NCI-H1417 treated with DMSO at 0.1 percent for 48 hours (cell line): ENCODE measurements at places on chromosomes 2 and 18.

DNA sequence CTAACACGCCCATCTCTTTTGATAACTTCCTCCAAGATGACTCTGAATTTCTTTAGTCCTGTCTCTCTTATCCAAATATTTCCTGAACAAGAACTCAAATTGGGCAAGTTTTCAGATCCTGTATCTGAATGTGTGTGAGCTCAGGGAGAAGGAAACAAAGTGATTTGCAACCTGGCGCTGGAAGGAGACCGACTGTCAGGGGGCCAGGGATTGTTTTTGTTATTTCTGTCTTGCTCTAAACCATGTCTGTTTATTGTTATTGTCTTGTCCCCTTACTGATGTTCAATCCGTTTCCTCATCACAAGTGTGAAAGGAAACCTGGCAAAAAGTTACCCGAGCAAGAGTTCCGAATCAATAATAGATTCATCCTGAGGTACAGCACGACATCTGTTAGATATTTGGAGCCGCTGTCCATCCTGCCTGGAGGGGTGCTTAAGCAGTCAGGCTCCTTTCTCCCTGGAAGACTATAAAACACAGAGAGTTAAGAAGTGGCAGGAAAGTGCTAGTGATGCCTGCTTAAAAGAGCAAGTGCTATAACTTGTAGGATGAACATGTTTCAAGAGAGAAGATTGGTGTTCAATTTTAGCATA lies 132.5 kb upstream of the OSR1 start:
- no peak for DNase-seq

GRCh38 chr2:55952415-55952814 lies 28.8 kb upstream of the EFEMP1 start:
- no peak for DNase-seq

DNA sequence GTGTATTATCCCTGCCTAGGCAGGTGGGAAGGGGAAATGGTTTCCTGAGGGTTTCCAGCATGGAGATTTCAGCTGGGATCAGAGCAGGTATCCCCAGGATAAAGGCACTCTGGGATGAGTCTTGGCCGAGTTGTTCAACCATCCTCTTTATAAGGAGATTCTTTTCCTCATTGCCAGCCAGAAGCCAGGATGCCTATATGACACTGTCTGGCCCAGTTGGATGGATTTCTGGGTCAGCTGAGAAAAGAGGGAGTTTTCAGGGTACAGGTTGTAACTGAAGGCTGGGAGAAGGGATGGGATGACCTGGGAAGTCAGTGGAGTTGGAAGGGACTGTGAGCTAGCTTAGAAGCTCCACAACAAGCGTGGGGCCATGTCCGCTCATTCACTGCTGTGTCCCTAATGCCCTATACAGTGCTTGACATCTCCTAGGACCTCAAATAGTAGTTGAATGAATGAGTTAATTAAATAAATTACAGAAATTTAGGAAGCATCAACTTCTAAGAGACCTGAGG lies 8.3 kb downstream of the RHOB start:
- DNase-seq, result no peak

- no peak for DNase-seq
Observed at GRCh38 chr2:18662689-18663088, 73.3 kb upstream of the NT5C1B start.

DNA sequence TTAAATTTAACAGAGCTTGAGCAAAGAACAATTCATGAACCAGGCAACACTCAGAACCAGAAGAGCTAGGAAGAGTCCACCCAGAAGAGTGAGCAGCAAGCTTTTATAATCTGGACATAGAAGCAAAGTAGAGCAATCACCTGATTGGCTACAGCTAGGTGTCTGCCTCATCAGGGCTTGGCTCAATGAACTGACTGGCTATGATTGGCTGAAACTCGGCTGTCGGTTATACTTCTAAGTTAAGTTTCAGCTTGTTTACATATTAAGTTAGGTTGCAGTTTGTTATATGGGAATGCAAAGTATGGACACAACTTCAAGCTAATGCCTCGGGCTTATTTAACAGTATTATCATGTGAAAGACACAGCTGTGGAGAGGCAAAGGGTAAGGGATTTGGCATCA lies 63.2 kb upstream of the NABP1 start:
- DNase-seq, result no peak

DNA sequence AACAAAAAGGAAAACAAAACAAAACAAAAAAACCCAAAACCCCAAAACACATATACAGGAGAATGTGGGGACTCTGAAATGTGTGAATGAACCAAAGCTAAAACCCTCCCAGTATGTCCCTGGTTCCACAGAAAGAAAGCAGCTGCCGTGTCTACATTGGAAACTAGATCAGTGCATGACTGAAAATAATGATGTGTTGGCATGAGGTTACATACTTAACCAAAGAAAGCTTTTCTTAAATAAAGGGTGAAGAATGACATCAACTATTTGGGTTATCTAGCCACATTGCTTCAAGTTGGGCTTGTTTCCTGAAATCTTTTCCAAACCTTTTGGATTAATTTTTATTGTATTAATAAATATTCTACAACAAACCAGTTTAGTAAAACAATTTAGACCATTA lies 91.9 kb upstream of the FN1 start:
- no peak for DNase-seq

DNA sequence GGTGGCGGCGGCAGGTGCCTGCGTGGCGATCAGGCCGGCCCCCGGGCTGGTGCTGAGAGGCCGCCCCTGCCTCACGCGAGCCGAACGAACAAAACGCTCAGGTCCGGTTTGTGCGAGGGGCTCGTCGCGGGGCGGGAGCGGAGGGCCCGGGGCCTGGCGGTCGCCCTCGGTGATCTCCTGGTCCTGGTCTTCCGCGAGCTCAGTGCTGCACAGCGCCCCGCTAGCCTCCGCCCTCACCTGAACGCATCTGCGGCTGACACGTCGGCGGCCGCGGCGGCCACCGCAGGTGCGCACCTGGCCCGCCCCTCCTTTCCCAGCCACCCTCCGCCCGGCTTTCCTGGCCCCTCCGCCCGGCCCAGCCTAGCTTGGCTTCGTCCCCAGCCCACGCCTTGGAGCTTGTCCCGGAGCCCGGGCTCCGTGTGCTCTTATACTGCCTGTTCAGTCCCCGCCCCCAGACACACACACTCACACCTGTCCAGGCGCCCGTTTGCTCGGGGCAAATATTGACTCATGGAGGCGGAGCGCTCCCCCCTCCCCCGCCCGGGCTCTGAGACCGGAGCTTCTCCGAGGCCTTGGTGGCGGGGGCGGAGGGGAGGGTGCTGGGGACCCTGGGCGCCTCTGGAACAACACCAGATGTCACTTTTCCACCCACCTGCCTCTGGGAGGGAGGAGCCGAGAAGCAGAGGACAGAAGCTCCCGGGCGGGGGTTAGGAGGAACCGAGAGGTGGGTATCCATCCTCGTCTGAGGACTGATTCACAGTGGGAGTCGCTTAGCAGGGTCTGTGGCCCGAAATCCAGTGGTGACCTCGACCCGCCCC lies 8.6 kb upstream of the CRYBA2 start:
- DNase-seq, result peak; percentile 92

- no peak for DNase-seq
Observed at GRCh38 chr18:39450958-39451357, 1885.4 kb upstream of the CELF4 start.

GRCh38 chr2:61926531-61927477 lies 21.3 kb downstream of the COMMD1 start:
- DNase-seq, result no peak

DNA sequence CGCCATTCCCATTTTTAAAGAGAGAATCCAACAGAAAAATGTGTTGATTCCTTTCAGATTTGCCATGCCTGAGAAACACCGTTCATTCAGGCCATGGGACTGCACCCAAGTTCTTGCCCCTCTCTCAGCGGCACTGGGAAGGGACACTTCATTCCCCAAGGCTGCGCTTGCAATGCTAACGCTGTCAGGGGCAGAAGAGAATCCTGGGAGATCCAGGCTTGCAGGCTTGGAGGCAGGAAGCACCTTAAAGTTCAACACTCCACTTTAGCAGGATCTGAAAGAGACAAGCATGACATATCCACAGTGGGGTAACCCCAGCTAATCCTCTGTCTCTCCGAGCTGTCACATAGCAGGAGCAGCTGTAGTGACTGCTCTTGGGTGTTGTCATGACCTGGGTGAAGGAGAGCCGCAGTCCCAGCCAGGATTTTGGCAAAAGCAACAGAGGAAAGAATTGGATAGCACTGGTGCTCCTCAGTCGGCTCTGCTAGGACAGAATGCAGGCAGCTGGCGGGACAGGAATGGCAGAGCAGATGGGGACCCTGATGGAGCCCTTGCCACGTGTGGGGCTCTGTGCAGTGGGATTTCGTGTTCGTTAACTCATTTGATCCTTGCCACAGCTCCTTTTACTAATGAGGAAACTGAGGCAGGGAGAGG lies 22.0 kb upstream of the ODC1 start:
- no peak for DNase-seq

- peak; percentile 15 for DNase-seq
Observed at GRCh38 chr2:133591164-133591563, 22.9 kb upstream of the NCKAP5 start.

DNA sequence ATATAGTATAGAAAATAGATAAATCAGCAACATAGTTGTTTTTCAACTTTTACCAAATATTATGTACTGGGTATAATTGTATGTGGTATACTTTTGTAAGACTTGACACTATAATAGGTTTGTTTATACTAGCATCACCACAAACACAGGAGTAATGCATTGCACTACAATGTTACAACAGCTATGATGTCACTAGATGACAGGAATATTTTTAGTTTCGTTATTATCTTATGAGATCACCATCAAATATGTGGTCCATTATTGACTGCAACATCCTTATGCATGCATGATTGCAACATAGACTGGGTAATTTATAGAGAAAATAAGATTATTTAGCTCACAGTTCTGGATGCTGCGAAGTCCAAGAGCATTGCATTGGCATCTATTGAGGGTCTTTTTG lies 678.4 kb upstream of the ZNF804A start:
- no peak for DNase-seq

- DNase-seq, result no peak
Observed at GRCh38 chr2:39618736-39619135, 47.0 kb upstream of the TMEM178A start.

- no peak for DNase-seq
Observed at GRCh38 chr18:60892855-60893254, 440.4 kb upstream of the CDH20 start.

- peak; percentile 12 for DNase-seq
Observed at GRCh38 chr2:70753902-70754301, 14.1 kb downstream of the ADD2 start.

DNA sequence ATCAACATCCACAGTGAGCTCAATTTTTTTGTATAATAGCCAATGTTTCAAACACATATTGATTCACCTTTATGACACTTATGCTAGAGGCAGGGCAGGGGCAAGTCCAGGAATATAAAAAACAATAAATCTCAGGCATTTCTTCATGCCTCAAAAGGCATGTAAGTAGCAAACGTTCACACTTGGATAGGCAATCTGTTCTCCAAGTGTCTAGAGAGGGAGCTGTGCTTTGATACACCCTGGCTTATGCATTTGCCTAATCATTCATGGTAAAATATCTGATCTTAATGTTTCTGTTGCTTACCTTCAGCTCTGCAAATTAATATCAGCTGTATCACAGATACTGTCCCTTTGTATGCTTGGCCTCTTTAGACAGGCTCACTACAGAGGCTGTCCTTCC lies 464.5 kb upstream of the SETBP1 start:
- no peak for DNase-seq

GRCh38 chr2:26428846-26429245 lies 27.1 kb downstream of the DRC1 start:
- no peak for DNase-seq

DNA sequence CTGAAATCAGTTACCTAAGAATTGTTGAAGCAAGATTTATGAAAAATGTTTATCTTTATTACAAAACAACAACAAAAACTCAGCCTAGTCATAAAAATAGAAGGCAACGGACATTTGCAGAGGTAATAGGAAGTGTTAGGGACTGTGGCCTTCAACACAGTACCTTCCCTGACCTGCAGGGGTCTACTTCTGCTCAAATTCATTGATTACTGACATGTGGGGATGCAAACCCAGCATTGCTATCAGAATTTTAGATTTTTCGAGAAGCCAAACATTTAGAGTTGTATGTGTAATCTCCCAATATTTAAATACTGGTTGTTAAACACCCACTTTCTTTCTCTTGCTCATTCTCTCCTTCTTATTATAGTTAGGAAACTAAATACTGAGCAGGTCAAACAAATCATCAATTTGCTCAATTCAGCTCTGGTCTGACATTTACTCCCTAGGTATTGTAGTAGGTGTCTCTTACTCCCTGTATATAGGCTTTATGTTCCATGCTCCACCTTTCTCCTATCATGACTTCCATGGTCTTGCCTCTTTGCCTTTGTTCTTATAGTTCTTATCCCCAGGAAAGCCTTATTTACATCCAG lies 198.5 kb downstream of the UBE2E3 start:
- no peak for DNase-seq

DNA sequence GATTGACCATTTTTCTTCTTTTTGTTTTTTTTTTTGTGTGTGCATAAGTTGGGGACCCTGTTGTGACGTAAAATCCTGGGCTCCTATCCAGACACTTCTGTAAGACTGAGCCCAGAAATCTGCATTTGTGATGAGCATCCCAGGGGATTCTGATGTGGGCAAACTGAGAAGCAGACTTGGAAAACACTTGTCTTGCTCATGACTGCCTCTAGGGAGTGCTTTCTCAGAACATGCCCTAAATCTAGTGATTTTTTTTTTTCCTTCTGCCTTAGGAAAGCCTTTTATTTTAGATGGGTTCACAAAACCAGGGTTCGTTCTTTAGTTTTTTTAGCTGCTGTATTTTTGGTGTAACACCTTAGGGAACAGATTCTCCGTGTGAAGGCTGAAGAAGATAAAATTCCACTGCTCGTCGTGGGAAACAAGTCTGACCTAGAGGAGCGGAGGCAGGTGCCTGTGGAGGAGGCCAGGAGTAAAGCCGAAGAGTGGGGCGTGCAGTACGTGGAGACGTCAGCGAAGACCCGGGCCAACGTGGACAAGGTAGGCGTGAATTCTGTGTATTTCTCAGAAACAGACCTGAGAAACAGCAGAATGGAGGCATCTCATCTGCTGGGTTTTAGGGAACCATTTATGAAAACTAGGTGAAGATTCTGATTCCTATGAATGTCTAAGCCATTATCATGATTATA lies 36.7 kb downstream of the RALB start:
- DNase-seq, result no peak

DNA sequence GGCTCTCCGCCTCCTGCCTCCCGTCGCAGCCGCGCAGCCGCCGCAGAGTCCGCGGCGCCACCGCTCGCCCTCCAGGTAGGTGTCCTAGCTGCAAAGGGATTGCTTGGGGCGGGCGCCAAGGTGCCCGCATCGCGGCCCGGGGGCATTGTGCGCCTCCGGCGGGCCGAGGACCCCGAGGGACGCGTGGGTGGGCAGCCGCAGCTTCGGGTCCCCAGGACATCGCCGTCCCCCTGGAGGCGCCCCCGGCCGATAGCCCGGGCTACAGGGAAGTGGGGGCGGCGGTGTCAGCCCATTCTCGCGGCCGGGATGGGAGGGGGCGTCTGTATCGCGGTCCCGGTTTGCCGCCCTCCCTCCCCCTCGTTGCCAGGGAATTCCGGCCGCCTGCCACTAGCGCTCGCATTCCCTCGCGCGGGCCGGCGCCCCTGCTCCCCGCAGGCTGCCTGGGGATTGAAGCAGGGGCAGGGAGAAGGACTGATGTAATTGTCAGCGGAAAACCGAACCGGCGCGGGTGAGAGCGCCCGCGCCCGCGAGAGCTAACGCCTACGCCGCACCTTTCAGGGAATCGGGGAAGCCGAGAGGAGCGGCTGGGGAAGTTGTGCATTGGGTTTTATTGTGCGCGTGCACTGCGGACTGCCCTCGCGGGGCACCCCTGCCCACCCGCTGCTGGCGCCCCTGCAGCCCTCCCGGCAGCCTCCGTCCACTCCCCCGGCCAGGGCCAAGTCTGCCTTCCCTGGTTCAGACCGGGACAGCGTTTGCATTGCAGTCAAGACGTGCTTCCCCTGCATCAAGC lies 483 bp downstream of the OSBPL6 start:
- no peak for DNase-seq

- no peak for DNase-seq
Observed at GRCh38 chr2:31207790-31208189, 9.5 kb downstream of the CAPN14 start.
